ENCODE measurements at places on chromosomes 3 and 15.

GRCh38 chr3:153354641-153355040 is 192.6 kb downstream of the RAP2B start:
- no peak for DNase-seq

DNA sequence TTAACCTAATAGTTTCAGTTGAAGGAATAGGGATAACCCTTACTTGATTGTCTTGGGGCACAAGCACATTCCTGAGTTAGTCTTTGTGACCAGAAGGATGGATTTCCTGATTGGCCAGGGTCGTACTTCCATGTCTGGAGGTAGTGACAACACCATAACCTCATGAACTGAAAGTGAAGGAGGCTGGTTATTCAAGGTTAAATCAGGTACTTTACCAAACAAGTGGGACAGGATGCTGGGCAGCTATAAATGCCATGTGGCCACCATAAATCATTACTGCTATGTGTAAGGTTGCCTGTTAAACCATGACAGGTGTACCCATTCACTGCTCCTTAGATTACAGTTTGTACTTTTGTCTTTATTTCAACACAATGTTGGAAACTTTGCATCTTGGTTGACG is 128.3 kb upstream of the SAMMSON start:
- DNase-seq: no peak

DNA sequence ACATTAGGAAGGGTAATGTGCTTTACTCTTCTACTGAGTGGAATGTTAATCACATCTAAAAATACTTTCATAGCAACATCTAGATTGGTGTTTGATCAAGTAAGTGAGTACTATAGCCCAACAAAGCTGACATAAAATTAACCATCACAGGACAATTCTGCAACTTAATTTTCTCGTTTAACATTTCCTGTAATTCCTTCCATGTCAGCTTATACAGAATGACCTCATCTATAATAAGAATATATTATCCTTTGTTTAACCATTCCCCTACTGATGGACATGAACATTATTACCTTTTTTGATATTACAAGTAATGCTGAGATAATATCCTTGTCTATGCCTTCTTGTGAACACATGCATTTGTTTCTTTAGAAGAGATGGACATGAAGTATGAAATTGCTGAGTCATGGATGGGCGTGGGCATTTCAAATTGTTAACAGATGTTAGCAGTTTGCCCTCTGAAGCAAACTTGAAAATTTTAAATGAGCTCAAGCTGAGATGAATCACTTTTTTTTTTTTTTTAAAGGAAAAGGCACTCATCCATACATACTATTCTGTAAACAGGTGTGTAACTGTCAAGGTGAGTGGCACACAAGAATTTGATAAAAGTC is 85.1 kb downstream of the OXNAD1 start:
- no peak for DNase-seq

DNA sequence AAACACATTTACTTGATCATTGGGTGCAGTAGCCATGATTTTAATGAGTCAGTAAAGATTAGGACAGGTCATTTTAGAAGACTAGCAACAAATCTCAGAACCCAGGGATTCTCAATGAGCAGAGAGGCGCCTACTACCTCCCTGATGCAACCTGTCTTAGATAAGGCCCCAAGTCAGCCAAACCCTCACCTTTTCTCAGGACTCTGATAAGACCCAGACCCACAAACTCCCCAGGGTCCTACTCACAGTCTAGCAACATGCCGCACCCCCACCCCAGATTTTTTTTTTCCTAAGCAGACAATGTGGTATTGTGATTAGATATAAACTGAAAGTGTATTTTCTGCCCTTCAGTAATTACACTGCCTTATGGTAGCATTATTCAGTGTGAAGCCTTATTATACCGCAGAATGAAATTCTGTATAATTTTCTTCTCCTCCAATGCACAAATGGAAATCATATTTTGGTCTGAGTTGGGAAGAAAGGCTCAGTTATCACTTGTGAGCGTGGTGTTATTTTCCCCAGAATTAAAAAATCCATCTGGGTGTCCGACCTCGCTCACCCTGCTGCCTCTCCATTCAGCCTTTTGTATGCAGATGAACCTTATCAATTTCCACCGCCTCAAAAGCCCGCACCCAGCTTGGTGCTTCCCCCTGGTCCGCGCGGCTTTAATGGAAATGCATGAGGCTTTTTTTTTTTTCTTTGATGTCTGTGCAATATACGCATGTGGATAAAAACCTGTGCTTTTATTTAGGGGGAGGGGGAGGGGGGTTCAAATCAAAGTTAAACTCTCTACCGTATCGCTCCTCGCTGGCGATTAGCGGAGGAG is 122.0 kb upstream of the SOX14 start:
- no peak for DNase-seq

DNA sequence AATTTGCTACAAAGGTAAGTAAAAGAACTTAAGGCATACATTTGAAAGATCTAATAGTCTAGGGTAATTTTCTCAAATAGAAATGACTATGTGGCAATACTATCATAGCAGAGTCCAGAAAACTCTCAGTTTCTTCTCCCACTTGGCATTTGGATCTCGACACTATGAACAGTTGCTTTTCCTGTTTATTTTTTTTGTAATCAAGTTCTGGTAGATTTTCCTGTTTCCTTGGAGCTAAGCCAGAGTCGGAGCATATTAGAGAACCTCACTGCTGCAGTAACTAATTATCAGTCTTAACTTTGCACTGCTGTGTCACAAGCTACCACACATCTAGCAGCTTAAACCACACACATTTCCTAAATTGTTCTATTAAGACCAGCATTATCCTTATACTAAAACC is 44.9 kb upstream of the ZNF385D start:
- DNase-seq: no peak

DNA sequence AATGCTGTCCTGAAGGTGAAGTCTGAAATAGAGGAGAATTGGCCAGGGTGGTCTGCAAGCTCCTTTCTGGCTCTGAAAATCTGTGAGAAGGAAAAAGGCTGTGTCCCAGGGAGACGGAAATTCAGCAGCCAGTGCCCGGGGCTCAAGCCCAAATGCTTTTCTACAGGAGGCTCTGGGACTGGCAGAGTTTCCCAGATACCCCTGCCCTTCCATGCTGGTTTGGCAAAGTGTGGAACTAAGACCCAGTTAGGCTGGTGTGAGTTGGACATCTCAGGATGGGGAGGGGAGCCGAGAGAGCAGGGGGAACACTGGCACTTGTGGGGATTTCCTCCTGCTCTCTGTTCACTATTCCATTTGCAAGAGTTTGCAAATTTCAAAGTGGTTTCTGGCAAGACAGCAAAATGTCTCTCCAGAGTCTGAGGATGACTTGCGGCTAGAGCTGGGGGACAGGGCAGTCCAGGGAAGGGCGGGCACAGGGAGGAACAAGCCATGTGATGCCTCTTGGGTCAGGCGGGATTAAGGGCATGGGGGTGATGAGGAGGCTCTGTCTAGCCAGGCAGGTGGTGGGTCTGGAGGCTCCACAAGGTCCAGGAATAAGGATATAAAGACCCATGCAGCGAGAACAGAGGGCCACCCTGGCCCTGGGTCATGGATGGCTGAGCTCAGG is 152.3 kb downstream of the RAB11A start:
- no peak for DNase-seq

DNA sequence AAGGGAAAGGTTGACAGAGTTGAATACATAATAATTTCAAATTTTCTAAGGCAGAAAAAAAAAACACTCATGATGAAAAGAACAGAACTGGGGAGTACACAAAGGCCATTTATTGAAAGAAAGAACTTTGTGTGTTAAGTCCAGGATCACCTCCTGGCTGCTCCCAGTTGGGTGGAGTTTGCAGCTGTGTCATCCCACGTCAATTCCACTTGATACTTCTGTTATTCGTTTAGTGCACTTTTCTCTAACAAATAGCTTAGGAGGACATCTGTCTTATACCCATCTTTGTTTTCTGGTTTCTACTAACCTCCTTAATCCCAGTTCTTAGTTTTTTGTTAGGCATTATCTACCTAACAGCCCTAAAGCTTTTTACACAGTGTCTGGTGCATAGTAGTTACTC is 44.7 kb downstream of the SGO1 start:
- DNase-seq: no peak

DNA sequence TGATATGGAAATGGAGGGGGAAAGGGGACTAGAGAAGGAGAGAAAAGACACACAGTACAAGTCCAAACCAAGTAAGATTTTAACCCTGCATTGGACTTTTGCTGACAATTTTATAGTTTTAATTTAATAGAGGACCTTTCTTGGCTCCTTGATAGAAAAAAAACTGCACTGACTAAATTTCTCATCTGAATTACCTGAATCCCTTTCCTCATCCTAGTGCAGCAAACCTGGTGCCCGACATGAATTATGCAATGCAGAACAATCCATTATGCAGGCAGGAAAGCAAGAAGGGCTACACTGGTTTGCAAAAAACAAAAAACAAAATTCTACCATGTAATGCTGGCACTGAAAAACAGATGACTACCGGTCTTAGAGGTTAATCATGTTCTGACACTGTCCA is 15.5 kb downstream of the MAGI1 start:
- no peak for DNase-seq

DNA sequence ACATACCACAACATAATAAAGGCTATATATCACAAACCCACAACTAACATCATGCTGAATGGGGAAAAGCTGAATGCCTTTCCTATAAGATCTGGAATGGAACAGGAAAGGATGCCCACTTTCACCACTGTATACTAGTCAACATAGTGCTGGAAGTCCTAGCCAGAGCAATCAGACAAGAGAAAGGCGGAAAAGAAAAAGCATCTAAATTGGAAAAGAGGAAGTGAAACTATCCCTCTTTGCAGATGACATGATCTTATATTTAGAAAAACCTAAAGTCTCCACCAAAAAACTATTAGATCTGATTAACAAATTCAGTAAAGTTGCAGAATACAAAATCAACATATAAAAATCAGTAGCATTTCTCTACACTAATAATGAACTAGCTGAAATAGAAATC is 14.6 kb upstream of the PIK3CA start:
- no peak for DNase-seq

DNA sequence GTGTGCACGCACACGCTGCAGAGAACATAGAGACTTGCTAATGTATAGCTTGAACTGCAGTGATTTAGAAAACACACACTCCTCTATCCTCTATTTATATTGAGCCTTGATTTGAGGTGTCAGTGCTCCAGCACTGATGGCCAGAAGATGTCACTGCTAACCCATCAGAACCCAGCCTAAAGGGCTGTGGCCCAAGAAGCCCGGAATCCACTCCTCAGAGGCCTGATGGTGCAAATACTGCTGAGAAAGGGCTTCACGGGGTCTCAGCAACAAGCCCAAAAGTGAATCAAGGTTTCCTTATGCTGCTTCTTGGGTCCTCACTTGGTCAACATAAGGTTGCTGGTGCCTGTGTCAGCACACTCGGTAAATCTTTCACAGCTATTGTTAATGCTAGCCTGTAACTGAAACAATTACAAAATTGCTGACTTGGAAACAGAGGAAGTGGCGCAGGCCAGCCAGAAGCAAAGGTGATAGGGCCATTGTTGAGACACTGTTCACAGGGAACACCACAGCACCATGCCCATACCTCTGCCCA is 60.3 kb downstream of the HEG1 start:
- peak; percentile 27 for DNase-seq

GRCh38 chr3:73813291-73813690 is 188.6 kb upstream of the PDZRN3 start:
- DNase-seq: no peak

DNA sequence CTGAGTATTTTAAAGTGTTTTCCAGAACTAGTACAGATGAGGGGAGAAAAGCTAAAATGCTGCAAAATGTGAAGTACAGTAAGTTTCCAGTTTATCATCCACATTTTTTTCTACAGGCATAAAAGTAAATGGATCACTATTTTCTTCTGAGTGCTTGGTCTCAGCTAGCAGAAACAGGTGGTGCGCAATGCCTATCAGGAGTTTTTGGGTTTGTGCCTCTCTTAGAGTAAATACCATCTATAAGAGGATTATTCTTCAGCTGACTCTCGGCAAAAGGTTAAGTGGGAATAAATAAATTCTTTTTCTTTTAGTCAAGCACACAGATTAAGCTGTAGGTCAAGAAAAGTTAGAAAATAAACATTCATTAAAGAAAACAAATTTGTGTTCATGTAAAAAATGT is 1027.7 kb downstream of the PLOD2 start:
- no peak for DNase-seq

DNA sequence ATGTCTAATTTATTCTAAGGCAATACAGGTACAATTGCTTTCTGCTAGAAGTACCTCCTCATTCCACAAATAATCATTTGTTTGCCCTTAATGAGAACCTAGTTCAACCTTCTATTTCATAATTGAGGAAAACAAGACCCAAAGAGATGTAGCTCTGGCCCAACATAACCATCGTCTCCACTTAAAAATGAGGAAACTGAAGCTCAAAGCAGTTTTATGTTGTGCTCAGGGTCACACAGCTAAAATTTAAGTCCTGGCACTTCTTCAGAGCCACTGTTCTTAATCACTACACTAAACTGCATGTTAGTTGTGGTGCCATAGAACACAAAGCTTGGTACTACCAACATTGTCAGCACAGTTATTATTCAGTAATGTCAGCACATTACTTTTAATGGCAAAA is 108.0 kb downstream of the SERPINI1 start:
- DNase-seq: no peak

DNA sequence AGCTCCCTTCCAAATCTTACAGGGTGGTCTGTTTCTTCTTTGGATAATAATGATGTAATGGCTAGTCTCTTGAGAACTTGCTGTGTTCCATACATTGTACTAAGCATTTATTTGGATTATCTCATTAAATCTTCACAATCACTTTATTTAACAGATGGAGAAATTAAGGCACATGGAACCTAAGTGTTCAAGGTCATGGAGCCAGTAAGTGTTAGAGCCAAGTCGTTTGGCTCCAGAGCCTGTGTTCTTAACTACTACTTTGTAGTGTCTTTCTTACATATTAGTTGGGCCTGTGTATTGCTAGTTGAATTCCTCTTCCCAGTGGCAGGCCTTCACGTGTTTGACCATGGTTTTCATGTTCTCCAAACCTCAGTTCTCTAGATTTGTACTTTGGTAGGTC is 177.8 kb downstream of the ATG7 start:
- DNase-seq: no peak

- no peak for DNase-seq
Measured at GRCh38 chr15:33262306-33262705, 48.5 kb upstream of the RYR3 start.

GRCh38 chr15:62773369-62774165 is 269.0 kb upstream of the TPM1 start:
- DNase-seq: no peak

DNA sequence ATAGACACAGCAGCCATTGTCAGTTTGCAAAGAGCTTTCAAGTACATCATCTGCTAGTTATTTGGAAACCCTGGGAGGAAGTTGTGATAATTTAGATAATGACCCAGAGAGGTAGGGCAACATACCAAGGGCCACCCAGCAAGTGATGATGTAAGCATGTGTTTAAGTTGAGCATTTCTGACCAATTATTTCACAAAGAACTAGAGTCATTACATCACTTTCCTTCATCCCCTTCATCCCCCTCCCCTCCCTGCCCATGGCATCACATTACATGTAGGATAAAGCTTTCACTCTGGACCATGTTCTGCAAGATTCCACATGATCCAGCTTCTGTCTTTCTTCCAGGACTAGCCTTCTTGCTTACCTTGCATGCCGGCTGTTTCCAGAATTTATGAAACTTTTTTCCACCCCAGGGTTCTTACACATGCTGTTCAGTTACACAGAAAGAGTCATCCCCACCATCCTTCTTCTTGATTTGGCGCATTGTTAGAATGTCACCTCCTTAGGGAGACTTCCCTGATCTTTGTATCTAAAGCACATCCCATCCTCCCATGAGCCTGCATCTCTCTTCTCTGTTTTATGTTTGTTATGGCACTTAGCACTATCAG is 71.3 kb downstream of the PTPRG start:
- DNase-seq: no peak

GRCh38 chr3:127803619-127804018 is 18.7 kb downstream of the MGLL start:
- DNase-seq: no peak
